ENCODE measurements at places on chromosomes 5 and 9.

- no peak for DNase-seq
Observed at GRCh38 chr5:163894645-163895044, 389.2 kb downstream of the MAT2B start.

DNA sequence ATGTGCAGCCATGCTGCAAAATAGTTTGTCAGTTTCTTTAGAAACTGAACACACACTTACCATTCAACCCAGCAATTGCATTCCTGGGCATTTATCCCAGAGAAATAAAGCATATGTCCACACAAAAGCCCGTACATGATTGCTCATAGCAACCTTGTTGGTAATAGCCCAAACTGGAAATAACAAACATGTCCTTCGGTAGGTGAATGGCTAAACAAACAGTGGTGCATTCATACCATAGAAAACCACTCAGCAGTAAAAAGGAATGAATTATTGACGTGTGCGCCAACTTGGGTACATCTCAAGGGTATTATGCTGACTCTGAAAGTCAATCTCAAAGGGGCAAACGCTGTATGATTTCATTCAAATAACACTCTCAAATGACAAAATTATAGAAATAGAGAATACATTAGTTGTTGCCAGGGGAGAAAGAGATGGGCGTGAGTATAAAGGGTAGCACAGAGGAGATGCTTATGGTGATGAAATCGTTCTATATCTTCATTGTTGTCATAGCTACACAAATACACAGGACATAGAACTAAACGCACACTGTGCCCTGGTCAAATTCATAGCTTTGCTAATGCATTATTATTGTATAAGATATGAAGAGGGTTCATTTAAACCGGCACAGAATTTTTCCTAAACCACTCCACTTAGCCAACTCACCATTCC is 58.2 kb downstream of the DRD1 start:
- DNase-seq = no peak

DNA sequence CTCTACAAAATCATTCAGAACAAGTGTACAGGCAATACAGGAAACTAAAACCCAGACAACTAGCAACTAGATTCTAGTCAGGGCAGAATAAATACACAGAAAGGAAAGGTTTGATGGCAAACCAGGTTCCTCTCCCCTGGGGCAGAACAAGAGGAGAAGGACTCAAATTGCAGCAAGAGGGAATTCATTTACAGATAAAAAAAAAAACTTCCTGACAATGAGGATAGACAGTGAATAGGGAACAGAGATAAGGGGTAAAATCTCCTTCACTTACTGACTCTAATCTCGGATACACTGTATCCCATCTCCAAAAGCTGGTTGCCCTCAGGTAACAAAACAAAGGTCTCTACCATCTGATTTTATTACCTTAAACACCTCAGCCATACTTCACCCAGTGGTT is 244.0 kb downstream of the SEC61B start:
- no peak for DNase-seq

DNA sequence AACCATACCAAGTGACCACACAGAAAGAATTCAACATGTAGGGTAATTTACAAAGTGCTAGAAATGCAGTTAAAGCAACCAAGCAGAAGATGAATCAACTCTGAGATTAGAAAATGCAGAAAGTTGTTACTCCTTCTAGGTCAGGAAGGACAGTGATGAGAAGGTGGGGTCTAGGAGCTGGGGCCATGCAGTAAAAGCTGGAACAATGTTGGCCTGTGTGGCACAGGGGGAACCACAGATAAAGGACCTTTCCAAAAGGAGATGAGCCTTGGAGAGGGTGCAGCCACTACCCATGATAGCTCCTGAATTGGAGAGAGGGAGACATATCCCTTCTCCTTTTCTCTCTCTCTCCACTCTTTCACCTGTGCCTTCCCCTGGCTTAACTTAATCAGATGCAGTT is 2.4 kb upstream of the SCGB3A2 start:
- no peak for DNase-seq

GRCh38 chr5:102946414-102946813 is 173.5 kb downstream of the GIN1 start:
- DNase-seq = no peak

DNA sequence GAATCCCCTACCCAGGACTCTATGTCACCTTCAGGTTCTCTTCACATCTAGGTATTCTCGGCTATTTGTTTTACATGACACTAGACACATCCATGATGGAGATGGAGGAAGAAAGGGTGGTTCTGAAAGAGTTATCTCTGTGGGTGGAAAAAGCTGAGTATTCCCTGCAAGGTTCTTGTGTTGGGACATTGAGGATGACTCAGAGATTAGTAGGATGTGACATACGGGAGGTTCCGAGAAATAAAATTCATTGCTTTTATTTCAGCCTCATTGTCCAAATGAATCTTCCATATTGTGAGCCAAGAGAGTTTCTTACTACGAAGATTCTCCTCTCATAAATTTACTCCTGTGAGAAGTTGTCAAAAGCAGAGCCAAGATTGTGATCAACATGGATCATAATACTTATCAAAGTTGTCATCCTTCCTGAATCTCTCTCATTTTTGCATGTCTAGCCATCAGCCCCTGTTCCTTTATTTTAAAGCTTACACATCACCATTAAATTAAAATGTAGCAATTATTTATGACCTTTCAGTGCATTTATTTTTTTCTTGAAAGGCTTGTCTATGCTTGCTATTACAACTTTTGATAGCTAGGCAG is 370.0 kb downstream of the PSAT1 start:
- no peak for DNase-seq

- no peak for DNase-seq
Observed at GRCh38 chr5:10441992-10442435, 335 bp downstream of the ROPN1L start.

DNA sequence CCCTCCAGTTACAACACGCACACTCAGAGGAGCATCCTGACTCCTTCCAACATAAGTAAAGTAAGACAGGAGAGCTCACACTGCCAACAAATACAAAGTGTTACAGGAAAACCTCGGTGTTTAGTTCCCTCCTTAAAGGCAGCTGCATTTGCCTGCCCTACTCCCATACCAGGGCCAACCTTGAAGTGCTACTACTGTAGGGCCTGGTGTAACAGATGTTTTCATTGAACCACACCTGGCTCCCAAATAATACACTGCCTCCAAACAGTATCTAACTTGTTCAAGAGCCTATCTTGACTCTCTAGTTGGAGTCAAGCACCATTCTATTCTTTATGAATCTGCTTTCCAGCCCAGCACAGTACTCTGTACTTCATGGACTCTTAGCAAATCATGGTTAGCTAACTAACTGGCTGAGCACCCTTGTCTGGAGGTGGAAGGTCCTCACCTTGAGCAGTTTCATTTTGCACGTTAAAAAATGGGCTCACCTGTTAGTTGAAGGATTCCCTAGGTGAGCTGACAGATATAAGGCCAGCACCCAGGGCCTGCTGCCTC is 34.6 kb downstream of the TTC39B start:
- no peak for DNase-seq

- no peak for DNase-seq
Observed at GRCh38 chr5:149285153-149285552, 13.5 kb downstream of the AFAP1L1 start.

DNA sequence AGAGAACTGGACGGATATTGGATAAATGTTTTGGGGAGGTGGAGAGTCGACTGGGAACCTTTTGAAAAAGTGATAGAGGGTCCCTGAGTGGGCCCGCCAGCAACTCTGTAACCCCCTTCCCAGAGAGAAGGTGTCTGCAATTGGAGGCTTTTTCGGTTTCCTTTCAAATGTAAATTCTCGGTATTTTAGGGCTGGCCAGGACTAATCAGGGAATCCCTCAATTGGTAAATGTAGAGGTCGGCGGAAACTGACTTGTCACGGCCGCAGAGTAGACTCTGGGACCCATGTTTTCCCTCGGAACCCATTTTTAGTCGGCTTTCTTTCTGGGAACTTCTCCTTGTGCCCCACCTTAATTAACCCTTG is 524 bp downstream of the CCNB1 start:
- DNase-seq = no peak

- DNase-seq = no peak
Observed at GRCh38 chr5:75044406-75044805, 8.0 kb downstream of the GCNT4 start.

DNA sequence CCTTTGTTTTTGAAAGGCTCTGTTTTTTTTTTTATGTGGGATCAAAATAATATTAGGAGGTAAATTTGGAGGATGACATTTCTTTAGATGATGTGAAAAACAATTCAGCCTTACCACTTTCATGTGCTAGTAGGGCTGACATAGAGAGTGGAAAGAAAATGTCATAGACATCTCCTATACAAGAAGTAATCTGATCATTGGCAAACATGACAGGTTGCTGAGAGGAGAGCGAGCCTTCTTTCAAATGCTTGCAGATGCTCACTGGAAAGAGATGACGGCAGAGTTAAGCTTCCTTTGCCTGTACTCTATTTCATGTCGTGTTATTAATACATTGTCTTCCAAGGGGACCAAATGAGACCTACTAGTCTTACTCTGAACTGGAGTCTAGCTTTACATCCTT is 160.1 kb upstream of the DAP start:
- DNase-seq = no peak

- no peak for DNase-seq
Observed at GRCh38 chr9:124042201-124042721, 30.7 kb downstream of the LHX2 start.

DNA sequence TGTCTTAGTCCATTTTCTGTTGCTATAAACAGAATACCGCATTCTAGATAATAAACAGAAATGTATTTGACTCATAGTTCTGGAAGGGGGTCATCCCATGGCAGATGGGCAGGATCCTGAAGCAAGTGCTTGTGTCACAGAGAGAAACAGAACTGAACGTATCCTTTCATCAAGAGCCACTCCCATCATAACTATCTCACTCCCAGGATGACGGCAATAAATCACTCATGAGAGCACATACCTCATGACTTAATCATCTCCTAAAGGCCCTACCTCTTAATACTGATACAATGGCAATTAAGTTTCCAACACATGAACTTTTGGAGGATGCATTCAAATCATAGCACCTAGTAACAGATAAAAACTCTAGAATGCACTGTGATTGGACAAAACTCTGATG is 142.9 kb downstream of the CAMK4 start:
- no peak for DNase-seq

DNA sequence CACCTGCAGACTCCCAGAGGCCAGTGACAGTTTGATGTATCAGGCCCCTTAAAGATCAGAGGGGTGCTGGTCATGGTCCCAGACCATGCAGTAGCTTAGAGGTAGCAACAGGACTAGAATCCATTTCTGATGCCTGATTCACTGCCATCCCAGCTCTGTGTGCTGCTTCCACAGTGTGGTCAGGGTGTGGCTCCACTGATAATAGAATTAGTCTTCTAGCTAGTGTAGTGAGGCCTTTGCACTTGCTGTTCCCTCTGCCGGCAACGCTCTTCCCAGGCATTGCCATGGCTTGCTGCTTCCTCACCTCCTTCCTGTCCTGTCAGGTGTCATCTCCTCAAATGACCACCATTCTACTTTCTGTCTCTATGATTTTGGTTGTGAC is 15.8 kb downstream of the PPARGC1B start:
- DNase-seq = no peak

GRCh38 chr5:120555345-120555744 is 91.2 kb downstream of the PRR16 start:
- DNase-seq = no peak

DNA sequence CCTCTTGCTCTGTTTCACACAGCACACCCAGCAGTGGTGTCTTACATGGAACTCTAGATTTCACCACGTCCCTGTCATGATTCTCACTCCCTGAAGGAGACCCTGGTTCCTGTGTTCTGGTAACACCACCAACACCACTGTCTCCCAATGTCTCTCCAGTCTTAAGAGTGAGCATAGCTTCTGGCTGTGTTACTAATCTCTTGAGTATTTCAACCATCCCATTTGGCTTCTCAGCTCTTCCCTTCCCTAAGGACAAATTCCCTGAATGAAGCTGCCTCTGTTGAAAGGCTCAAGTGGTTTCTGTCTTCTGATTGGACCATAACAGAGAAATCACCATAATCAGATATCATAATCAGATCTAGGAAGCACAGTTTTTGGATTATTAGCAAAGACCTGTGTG is 311.8 kb downstream of the DNAH5 start:
- DNase-seq = no peak

DNA sequence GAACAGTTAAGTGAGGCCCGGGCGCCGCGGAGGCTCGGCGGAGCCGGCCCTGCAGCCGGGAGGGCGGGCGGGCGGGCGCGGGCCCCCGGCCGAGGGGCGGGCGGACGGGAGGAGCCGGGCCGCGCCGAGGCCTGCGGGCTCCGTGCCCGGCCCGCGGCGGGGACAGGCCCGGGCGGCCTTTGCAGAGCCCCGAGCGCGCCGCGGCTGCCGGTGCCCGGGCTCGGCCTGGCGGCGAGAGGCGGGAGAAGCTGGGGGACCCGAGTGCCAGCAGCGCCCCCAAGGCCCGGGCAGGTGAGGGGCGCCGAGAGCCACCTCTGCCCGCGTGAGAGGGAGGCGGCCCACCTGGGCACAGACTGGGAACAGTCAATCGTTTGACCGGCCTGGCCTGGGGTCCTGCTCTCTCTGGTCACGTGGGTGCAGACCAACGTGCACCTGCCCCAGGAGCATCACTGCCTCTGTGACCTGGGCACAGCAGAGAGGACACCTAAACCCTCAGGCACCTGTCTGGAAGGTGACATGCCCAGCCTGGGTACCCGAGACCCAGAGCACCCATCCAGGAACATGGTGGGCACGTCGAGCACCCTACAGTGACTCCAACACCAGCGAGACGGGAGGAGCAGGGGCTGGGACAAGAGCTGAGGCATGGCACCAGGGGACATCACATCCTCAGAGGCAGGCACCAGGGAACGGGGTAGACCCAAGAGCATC is 531 bp downstream of the MVB12B start:
- no peak for DNase-seq

- no peak for DNase-seq
Observed at GRCh38 chr5:162990856-162991497, 446.4 kb upstream of the CCNG1 start.

GRCh38 chr5:50786073-50786472 is 119.6 kb downstream of the PARP8 start:
- no peak for DNase-seq

GRCh38 chr5:67496051-67496450 is 299.5 kb upstream of the CD180 start:
- no peak for DNase-seq
